ENCODE measurements at places on chromosomes 2 and 18.
A peak's percentile ranks its signal among the peaks of the same experiment; 100 is the strongest.

- DNase-seq = no peak
Measured at GRCh38 chr2:161414042-161415033, 1.8 kb upstream of the TBR1 start.

DNA sequence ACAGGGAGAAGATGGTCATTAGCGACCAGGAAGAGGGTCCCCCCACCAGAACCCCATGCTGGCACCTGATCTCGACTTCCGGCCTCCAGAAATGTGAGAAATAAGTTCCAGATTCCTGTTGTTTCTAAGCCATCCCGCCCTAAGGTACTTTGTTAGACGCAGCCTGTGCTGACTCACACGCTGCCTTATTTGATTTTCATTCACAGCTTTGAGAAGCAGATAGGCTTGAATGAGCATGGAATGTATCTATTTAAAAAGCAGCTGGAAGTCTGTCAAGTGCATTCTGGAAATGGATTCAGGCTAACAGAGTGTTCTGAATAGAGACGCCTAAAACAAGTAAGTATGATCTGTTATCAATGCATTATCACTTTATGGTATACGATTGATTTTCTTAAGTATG lies 8.3 kb upstream of the IL1R2 start:
- no peak for DNase-seq

GRCh38 chr2:29105375-29105774 lies 9.8 kb upstream of the CLIP4 start:
- no peak for DNase-seq

DNA sequence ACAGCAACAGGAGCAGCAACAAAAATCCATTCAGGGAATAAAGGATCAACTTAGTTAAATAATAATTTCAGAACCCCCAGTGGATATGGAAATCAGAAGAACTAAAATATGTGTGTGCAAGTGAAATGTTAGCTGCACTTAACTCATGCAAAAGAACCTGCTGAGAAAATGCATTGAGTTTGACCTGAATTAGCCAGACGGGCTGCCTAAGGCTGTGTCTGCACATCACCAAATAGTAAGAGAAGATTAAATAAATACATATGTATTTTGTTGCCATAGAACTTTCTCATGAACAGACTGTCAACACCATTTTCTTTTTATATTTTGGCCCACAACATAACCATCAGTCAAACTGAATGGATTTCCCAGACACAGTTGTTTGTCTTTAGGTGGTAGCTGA lies 262.0 kb upstream of the PIK3C3 start:
- no peak for DNase-seq

- DNase-seq = no peak
Measured at GRCh38 chr2:46852598-46852997, 63.0 kb downstream of the MCFD2 start.

DNA sequence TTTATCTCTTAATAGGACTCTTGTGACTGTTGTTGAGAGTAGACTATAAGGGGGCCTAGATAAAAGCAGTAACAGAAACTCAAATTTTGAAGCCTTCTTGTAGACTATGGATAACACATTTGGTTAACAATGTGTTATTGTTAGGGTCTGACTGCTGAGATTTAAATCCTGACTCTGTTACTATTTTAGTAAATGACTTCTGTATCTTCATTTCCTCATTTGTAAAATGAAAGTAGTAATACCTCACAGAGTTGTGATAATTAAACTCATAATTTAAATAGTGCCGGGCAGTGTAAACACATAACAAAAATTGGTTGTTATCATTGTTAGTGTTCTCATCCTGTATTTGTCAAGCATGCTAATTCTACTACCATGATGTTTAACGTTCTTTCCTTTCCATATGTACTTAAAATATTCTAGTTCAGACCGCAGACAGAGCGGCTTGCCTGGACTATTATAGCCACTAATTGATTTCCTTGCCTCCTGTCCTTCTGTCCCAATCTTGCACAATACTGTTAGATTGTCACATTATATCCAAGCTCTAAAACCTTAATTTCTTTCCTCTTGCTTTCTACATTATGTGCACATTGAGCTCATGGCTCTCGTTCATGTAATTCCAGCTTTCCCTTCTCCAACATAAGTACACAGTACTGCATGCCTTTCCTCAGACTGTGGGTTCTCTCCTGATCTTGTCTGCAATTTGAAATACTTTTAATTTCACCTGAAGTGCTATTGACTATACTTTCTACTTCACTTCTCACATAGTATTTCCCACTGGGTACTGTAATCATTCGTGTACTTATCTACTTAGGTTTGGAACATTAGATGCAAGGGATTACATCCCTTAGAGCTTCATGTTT lies 48.4 kb downstream of the RBBP8 start:
- DNase-seq = no peak

GRCh38 chr18:46894124-46894523 lies 23.2 kb downstream of the PIAS2 start:
- DNase-seq = no peak

DNA sequence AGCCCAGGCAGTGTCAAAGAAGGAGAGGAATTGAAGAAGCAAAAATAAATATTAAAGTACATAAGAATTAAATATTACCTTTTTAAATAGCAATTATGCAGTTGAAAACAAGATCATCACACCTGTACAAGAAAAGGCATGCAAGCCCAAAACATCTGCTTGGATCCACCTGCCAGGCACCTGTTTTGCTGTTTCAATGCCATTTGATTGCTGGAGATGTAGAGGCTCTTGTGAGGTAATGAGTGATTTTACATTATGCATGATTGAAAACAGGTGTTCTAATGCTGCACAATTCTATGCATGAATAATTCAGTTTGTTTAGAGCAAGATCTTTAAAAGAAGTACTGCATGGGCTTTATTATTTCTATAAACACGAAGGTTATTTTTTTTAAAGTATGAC lies 700.6 kb upstream of the ZEB2 start:
- DNase-seq = no peak

DNA sequence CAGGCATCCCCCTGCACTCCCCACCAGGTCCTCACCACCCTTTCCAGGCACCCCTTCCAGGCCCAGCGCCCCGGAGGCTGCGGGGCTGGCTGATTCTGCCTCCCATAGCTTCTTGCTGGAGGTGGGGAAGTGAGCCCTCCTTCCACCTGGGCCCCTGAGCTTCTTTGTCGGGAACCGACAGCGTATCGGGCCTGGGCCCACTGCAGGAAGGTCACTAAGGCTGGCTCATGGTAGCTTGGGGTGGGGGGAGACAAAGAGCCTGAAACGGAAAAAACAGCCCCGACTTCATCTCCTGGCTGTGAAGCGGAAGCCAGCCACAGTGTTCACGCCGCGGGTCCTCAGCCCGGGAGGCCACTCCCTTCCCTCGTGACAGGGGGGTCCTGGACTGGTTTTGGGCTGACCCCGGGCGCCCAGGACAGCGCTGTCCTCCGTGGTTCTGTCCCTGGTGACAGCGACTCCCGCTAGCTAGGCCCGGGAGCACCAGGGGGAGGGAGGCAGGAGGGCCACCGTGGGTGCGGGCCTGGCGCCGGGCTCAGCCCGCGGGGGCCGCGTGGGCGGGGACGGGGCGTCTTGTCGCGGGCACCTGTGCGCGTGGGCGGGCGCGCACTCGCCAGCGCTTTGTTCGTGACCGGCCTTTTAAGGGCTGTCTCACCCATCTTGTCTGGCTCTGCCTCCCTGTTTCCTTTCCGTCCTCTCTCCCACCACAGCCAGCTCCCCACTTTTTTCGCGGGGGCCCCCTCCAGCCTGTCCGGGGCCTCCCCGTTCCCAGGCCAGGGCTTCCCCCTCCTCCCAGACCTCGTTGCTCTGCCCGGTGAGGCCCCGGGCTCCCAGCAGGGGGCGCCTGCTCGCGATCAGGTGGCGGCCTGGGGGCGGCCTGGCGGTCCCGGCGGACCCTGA lies 64.9 kb downstream of the DNMT3A start:
- DNase-seq = peak; percentile 84

- peak; percentile 67 for DNase-seq
Measured at GRCh38 chr2:231260442-231261208, 62.2 kb downstream of the ARMC9 start.

GRCh38 chr2:201196003-201196402 lies 13.1 kb downstream of the CASP10 start:
- DNase-seq = no peak

GRCh38 chr2:98457045-98457696 lies 12.5 kb downstream of the INPP4A start:
- no peak for DNase-seq

DNA sequence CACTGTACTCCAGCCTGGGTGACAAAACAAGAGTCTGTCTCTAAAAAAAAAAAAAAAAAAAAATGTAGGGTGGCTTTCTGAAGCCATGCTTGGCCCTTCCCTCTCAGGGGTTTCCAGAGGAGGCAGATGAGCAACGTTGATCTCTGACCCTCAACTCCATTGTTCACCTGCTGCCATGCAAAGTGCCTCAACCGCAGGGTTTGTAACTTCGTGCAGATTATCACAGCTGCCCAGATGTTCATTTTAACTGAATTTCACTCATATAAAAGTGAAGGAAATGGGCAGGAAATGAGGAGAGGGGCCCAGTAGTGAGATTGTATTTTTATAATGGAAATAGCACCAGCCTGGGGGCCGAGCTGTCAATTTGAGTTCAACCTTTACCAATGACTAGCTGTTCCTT lies 14.9 kb upstream of the B3GNT2 start:
- DNase-seq = no peak

DNA sequence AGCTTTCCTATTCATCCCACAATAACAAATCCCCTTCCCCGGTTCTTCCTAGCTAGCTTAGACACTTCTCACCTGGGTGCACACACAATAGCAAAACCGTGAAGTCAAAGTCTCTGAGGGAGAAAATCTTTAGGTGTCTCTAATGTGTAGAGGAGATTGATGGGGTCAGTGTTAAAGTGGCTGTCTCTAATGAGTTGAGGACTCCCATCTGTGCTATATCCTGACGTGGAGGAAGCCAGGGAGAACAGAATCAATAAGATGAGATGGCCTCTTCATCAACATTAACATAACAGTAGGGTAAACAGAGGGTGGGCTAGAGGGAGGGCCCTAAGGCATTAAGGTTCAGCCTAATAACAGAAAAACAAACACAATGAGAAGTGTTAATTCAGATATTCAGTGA lies 120.4 kb downstream of the SLC5A7 start:
- DNase-seq = no peak

All from ascending aorta (tissue), 2 donors.